Activated CD4-positive, alpha-beta T cell treated with anti-CD3 and anti-CD28 coated beads, Interleukin-2, amount 50 U/mL, for 48 hours (primary cell): ENCODE measurements at places on chromosomes 16 and 17.

GRCh38 chr17:70796757-70797156 is 627.4 kb downstream of the KCNJ2 start:
- DNase-seq: no peak

DNA sequence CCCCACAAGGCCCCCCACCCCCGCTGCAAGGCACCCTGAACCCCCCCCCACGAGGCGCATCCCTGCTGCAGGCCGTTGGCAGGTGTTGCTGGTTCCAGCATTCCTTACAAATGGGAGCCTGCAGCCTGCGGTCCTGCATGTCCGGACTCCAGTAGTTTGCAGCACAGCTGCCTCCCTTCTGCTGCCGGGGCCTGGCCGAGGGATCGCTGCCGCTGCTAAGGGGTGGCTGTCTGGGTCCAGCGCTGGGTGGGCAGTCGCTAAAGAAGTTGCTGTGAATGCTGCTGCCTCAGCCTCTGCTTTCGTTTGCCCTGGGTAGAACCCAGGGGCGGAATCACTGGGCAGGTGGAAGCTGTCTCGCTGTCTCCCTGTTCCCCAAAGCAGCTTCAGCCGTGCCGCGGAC is 11.8 kb downstream of the UTS2R start:
- DNase-seq: no peak

DNA sequence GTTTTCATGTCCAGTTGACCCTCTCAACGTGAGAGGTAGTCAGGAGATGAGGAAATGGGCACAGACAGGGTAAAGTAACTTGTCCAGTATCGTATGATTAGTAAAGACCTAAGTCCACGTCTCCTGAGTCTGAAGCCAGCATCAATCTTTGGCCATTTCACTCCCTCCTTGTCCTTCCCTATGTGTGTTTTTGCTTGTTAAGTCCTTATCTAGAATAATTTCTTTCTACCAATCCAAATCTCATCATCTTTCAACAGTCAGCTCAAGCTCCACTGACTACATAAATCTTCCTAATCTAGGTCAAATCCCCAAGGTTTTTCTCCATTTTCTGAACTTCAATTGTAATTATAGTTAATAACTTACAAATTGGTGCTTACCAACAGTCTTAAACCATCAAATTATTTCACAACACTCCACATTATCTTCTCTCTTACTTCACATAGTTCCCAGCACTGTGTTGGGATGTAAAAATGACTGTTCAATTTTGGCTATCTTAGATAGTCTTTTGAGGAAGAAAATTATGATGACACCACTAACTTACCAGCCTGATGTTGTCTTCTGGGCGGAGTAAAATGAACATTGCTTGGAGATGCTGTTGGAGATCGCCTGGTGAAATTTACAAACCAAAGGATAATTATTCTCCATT is 72.3 kb upstream of the CORO6 start:
- DNase-seq: no peak

DNA sequence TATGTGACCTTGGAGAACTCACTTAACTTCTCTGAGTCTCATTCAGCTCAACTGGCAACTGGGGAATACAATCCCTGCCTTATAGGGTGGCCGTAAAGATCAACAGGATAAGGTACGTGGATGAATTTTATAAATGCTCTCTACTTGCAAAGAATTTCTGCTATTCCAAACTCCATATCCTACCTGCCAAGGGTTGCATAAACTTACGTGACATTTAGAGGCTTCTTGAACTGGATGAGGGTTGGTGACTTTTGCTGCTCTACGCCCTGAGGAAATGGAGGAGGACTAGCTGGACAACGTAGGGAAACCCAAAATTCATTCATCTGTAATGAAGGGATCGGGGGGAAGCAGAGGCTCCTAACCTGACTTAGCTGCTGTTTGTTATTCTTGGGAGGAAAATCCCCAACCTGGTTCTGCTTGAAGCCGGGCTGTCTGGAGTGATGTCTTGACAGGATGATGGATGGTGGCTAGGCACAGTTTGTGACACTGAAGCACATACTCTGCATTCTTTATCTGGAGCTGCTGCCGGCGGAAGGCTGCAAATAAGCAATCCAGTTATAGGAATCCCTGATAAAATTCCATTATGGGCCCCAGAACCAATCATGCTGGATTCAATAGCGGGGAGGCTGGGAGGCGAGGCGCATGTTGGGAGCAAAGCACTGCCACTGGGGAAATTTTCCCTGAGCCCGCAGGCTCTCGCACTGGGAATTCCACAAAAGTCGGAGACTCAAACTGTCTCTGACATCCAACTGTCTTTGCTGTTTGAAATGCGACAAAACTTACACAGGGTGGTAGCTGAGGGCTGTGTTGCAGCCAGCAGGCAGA is 94.7 kb upstream of the SDK2 start:
- no peak for DNase-seq

DNA sequence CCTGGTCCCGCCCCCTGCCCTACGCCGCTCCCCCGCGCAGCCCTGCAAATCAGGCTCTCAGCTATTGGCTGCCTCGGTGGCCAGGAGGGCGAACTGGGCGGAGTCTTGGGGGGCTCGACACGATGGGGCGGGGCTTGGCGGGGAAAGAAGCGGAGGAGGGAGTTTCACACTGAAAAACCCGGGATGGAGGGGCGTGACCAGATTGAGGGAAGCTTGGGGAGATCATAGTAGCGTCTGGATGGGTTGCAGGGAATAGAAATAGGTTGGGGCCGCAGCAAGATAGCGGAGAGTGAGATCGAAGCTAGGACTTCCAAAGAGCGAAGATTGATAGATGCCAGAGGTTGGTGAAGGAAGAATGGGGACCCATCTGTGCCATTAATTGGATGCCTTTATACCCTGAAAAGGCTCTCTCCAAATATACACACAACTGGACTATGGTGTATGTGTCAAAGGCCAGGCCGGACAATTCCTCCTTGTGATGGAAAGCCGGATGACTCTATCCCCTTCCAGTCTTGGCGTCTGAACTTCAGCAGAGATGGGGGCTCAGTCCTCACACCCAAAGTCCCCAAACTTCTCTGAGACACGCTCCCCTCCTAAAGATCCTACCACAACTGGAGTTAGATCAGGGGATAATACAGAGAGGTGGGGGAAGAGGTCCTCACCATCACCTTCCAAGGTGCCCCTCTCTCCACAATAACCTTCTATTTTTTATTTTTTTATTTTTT is 376 bp upstream of the STAC2 start:
- DNase-seq: peak; percentile 58

GRCh38 chr17:58364270-58364942 is 12.4 kb upstream of the SUPT4H1 start:
- no peak for DNase-seq

- DNase-seq: peak; percentile 42
Observed at GRCh38 chr17:42387661-42388380, 421 bp downstream of the STAT3 start.

DNA sequence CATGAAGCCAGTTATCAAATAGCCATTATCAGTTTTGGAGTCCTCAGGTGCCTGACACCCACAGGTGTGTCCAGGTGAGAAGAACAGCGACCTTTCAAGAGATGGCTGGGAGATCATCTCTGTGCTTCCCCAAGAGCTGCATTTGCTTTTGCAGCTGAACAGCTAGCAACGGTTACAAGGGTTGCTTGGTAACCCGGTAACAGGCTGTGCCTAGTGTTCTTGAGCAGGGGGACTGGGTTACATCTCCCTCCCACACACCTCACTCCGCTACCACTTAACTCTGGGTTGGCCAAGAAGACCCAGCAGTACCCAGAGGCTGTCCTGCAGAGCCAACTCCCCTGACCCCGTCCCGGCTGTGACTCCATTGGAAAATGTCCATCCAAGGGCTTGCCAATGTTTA is 147.0 kb downstream of the SLC39A11 start:
- DNase-seq: no peak

- DNase-seq: no peak
Observed at GRCh38 chr17:76153202-76153601, 12.2 kb upstream of the FOXJ1 start.

GRCh38 chr17:28959471-28959871 is 8.2 kb upstream of the PHF12 start:
- no peak for DNase-seq

GRCh38 chr16:8099586-8099985 is 490.7 kb downstream of the TMEM114 start:
- no peak for DNase-seq

DNA sequence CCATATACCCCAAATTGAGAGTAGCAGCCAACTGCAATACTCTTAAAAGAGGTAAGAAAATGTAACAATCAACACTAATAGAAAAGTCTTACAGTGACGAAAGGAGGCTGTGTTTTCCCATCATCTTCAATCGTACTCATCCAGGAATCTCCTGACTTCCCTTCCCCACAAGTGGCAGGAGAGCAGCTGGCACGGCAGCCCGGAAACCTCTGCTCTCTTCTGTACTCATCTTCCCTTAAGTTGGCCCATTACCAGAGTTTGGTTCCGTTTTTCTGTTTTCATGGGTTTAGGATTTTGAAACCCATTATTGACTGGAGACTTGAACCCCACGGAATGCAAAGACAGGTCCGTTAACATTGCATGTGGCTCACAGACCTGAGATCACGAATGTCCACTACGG is 11.7 kb upstream of the CD300H start:
- DNase-seq: no peak

DNA sequence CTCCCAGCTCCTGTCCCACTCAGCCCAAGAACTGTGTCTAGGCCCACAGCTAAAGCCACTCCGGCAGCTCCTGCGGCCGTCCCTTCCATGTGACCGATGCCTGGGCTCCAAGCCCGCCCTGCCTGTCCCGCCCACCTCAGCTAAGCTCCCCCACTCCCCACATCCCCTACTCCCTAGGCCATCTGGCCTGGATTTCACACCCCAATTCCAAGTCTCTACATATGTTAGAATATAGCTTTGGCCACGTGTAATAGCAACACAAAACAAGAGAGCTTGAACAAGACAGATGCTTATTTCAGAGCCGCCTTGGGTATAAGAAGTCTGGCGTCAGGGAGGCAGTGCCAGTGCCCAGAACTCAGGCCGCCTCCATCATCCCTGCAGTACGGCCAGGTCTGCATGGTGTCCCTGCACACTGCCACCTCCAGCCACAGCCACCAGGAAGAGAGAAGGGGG is 30.0 kb upstream of the USP22 start:
- DNase-seq: no peak

DNA sequence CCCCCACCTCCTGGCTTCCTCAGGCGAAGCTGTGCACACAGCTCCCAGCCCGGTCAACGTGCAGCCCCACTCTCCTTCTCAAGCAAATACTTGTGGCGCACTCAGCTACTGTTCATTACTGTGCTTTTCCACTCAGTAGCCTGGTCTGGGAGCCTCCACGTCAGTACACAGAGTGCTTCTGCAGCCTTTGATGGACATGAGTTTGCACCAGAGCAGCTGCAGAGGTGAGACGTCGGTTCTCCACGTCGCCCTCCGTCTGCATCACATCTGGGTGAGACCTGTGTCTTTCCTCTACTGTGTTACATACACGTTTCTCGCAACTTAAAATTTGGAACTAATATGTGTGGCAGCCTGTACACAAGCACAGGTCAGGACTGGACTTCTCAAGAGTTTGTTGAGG is 334.3 kb downstream of the C16orf95 start:
- DNase-seq: no peak

DNA sequence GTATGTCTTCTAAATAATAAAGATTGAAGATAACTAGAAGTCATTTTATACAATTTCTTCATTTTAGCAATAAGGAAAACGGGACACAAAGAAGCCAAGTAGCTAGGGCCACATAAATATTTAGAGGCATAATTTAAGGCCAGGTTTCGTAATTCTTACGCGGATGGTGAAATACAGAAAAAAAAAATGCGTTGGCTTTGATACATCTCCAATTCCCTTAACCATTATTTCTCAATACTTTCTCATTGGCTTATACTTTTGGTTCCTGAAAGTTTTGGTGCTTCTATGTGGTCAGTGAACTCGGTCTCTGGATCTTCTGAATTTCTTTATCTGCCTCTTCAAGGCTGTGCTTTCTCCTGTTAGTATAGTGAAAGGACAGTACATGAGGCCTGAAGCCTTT is 888.1 kb downstream of the KCNJ2 start:
- DNase-seq: no peak

- peak; percentile 52 for DNase-seq
Observed at GRCh38 chr16:86874141-86874540, 295.8 kb downstream of the FOXL1 start.

DNA sequence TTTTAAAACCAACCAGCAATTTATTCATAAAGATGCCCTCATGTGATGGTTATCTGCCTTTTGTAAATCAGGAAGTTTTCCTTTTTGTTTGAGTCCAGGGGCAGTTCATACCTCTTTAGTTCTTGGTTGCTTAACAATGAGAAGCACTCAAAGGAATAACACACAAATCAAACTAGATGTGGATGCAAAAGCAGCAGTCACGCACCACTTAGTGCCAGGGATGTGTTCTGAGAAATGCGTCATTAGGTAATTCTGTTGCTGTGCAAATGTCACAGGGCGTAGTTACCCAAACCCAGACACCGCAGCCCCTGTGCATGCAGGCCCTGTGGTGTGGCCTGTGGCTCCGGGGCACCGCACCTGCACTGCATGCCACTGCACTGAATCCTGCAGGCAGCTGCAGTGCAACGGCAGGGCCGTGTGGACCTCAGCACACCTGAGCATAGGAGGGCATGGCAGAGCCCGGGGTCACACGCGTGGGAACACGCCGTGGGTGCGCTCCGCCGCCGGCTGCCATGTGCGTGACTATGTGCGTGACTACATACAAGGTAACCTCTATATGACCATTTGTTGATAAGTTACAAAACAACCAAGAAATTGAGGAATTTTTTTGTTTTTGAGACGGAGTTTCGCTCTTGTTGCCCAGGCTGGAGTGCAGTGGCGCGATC is 39.6 kb downstream of the PKD1 start:
- no peak for DNase-seq

DNA sequence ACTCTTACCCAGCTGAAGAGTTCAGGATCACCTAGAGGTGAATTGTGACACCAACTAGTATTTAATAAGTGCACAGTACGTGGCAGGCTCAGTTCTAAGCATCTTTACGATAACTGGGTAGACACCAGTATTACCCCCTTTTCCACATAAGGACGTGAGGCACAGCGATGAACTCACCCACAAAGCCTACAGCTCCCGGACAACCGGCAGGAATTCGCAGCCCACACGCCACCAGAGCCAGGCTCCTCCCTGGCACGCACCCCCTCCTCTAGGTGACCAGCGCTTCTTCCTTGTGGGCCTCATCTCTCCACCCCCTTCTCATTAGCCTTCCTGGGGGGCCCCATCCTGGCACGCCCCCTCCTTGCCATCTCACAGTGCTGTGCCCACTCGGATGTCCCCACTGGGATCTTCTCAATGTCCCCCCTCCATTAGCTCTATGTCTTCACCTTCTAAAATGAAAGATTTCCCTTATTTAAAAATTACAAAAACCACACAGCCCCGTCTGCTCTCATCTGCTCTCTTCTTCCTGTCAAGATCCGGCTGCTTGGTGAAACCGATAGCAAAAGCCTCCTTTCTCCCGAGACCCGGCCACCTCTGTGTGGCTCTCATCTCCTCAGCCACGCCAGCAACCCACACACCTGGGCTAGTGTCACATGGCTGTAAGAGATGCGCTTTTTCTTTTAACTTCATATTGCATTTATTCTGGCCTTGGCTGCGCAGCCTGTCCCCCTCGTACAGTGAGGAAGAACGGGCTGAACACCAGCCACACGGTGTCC is 20.8 kb downstream of the IFT140 start:
- no peak for DNase-seq

DNA sequence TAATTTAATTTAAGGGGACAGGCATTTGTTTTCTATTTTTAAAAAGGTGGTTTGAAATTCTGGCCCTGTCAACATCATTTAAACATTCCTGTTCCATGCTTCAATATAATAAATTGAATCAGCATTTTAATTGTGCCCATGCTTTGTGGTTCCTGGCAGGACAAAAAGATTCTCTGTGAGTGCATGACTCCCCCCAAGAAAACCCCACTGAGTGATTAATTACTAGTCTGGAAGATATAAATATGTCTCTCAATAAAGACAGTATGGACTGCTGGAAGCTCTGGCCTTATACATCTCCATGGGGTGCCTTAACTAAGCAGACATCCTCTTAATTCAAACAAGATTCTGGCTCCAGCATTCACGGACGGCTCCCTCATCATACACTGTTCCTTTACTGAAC is 95.0 kb upstream of the PSMD7 start:
- DNase-seq: no peak
